Stimulated activated CD4-positive, alpha-beta T cell treated with anti-CD3 and anti-CD28 coated beads, Interleukin-1b, Interleukin-23, amount 100 ng/mL, for 24 hours (primary cell): ENCODE measurements at places on chromosomes 4 and X.

GRCh38 chr4:5355846-5356245 is 304.6 kb downstream of the STK32B start:
- DNase-seq = no peak

DNA sequence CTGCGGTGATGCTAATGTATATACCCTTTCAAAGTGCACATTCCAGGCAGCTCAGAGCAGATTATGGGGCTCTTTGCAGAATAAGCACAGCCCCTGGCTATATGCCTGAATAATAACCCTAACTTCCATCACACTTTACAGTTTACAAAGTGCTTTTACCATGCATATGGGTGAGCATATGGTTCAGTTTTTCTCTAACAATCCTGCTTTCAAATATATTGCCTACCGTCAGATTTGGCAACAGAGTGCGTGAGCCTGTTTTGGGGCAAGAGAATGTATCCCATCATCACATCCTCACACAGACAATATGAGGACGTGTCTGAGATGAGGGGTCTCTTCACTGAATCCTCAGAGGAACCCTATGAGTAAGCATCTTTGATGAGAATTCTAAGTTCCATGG is 162.8 kb upstream of the VCX start:
- no peak for DNase-seq

DNA sequence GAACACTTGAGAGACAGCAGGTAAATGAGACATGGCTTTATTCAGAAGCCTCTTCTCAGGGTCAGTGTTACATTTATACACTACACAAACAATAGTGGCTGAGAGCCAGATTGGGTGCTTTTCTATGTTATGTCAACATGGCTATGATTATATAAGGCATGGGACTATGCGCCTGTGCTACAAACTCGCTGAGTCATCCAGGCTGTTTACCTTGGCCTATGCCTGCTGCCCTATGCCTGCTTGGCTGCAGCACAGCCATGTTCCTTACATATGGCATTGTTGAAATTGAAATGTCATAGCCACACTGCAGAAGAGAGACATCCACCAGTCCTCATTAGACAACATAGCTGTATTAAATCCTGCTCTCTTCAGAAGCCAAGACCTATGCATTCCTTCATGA is 236.3 kb upstream of the NWD2 start:
- no peak for DNase-seq

DNA sequence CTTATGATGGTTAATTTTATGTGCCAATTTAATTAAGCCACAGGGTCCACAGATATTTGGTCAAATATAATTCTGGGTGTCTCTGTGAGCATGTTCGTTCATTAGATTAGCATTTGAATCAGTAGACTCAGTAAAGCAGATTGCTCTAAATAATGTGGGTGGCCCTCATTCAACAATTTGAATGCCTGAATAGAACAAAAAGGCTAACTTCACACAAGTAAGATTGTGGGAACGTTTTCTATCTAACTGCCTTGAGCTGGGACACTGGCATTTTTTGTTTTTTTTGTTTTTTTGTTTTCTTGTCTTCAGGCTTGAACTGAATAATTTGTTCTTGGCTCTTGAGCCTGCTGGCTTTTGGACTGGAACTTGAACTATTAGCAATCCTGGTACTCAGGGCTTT is 292.4 kb upstream of the SPANXN4 start:
- no peak for DNase-seq

DNA sequence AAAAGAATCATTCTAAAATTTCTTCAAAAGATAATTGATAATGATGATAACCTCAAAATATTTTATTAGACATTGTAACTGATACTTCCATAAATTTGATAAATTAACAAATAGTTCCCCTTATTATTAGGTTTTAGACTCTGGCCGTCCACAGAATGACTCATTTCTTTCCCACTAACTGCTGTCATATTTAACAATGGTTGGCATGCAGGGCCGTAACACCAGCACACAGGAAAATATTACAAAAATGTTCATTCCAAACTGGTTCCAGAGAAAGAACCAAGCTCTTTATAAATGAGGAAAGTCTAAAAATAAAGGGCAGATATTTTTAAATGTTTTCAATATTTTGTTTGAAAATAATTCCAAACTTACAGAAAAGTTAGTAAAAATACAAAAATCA is 28.2 kb downstream of the WDFY3 start:
- DNase-seq = no peak

DNA sequence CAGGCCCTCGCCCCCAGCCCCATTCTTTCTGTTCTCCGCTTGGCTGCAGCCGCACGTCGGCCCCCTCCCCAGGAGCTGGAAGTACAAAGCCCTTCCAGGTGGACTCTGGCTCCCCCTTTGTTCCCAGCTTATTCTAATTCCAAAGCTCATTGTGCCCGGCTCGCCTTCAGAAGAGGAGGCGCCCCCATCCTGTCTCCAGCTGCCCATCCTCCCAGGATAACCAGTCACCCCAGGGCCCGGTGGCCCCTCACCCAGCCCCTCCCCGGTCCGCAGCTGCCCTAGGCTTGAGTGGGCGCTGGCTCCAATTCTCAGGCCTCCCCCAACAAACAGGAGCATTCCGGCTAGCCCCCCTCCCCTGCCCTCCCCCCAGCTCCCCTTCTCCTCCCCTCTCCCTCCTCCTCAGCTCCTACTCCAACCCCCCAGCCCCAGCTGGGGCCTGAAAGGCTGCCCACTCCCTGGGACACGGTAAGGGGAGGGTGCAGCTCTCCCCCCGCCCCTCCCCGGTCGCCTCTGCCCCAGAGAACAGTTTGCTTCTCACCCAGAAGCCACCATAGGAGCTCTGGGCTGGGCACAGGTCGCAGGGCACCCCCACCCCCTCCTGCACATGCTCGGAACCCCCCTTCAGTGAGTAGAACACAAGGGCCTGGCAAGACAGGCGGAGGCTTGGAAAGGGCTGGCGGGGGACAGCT is 3.1 kb upstream of the SLC6A8 start:
- DNase-seq = no peak

- no peak for DNase-seq
These were observed 123.7 kb downstream of the BTC start for GRCh38 chr4:74670583-74670982.

GRCh38 chr4:127959794-127960193 is 5.2 kb downstream of the MFSD8 start:
- no peak for DNase-seq

DNA sequence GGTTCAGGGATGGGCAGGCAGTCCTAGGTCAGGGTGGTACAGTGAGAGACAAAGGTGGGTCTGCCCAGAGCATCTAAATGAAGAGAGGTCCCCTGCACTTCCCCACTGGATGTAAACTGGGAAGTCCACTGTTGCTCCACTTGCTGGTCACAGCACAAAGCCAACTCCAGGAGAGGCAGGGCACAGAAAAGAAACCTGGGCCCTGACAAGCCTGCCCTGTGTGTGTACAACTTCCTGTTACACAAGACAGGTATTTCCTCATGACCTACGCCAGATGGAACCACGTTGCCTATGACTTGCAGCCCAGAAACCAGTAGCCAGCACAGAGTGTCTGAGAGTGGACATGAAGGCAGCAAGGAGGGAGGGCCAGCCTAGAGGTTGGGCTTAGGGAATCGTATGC is 161.8 kb downstream of the SH3KBP1 start:
- no peak for DNase-seq

- no peak for DNase-seq
These were observed 544.5 kb downstream of the PPP4R3C start for GRCh38 chrX:26918631-26919030.

DNA sequence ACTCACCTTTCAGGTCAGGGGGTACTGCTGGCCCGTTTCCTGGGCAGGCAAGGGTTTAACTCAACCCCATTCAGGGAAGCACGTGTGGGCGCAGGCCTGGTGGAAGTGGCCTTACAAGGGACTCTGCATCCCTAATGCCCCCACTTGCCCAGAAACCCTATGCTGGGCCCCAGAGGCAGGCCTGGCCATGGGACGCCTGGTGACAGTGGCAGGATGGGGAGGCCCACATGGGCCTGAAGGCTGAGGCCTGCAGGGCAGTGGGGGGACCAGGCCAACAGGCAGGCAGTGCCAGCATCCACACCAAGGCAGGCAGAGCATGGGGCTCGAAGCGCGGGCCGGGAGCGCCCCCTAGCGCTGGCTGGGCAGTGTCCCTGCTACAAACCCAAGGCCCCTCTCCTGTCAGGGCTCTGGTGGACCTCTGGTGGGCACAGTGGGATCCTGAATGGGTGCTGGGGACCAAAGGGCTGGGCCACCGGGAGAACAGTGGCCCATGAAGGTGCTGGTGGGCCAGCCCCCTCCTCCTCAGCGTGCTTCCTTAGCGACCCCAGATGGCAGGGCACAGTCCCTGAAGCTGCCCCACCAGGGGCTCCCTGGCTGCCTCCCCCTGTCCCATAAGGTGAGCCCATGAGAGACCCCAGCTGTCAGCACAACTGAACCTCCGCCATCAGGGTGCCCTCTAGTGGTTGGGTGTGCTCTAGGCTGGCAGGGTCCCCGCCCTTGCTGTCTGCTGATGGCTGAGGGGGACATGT is 16.8 kb downstream of the FGFR3 start:
- DNase-seq = peak; percentile 44

- no peak for DNase-seq
These were observed 96.8 kb downstream of the PDLIM5 start for GRCh38 chr4:94548571-94548970.

DNA sequence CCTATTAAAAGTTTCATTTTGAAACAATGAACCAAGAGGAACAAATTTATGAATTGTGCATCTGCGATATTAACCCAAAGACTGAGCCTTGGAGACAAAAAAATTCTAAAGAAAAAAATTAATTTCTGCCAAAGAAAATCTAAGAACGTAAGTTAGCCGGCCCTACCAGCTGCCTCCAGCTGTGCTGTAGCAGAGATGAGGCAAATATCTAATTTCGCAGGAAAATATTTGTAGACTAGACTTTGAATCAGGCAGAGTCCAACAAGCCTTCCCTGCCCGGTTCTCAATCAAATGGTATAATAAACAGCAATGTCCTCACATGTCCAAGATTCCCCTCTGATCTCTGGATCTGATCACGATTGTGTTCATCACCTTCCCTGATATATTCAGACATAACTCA is 21.2 kb upstream of the SMIM20 start:
- DNase-seq = no peak

GRCh38 chr4:133720001-133720400 is 481.6 kb downstream of the PABPC4L start:
- no peak for DNase-seq

- no peak for DNase-seq
These were observed 127.4 kb downstream of the RBM47 start for GRCh38 chr4:40502220-40502619.

- no peak for DNase-seq
These were observed at the start of gene GYG2 for GRCh38 chrX:2828344-2828958. GYG2 (plus strand) TSS chrX:2828930; CDS start chrX:2830189, 1,259 bp downstream.

DNA sequence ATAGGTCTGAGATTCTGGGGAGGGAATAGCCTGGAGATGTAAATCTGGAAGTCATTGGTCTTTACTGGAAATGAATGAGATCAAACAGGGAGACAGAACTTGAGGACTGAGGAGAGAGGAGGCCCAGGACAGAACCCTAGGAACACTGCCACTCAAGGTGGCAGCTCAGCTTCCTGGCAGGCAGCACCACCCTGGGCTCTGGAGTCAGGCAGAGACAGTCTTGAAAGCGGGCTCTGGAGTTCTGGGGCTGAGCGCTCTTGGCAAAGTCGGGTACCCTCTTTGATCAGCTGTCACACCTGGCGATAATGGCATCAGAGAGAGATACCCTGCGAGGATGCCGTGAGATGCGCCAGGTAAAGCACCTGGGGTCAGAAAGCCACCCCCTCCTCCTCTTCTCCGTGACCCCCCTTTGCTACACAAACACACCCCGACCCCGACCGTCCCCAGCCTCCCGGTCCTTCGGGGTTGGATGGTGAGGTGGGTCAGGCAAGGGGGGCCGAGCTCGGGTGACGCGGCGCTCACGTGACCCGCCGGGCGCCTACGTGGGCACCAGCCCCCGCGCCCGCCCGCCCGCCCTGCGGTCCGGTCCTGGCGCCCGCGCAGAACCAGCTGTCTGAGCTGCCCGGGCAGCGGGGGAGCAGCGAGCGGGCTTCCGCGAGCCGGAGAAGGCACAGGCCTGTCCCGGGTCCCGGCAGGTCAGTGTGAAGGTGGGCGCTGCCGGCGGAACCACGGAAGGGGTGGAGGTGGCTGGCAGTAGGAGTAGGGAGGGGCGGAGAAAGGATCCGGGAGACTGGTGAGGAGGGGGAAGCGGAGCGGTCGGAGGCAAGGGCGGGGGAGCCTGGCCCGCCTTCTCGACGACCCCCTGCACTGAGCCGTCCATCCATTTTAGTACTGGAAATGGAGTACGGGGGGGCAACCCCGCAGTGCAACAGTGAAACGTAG is at the start of gene TCEAL3:
Gene TCEAL3 (plus strand): TSS at position 600 of the 942 bp plus-strand sequence. CDS start 1,102 bp downstream, outside the sequence.
- no peak for DNase-seq

DNA sequence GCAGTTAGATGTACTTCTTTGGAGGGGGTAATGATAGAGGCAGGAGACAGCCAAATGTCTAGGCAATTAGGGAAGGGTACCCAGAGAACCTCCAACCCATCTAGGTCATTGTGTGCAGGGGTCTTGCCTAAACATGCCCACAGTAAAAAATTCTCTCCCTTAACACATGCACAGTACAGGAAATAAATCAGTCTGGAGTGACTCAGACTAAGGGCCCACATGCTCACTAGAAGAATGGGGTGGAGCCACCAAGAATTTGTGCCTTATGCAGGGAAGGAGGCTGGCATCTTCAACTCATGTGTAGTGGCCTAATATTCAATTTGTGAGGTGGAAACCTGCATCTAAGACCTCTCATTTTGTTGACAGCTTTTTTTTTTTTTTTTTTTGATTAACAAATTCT is 945.3 kb upstream of the GRIA3 start:
- DNase-seq = no peak

DNA sequence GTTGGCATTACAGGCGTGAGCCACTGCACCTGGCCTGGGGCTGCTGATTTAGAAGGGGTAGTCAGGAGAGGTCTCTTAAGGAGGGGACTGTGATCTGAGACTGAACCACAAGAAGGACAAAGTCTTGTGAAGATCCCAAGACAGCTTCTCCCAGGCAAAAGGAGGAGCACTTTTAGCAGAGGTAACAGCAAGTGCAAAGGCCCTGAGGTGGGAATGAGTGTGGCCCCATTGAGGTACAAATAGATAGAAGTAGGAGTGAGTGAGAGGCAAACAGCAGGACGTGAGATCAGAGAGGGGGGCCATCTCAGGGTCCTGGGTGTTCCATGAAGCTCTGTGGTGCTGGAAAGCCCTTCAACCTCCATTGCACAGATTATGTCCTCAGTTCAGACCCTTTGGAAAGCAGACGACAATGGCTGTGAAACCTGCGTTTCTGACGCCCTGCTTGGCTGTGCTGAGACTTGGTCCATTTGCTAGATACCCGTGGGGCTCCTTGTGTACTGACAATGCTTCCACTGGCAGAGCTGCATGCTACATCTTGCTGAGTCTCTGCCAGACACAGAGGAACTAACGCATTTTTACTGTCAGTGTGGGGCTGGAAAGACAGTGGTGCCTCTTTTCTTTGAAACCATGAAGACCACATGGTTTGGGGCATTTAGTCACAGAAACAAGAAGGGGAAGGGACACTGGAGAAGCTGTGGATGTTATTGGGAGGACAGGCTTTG is 1.3 kb upstream of the CCKAR start:
- DNase-seq = no peak

GRCh38 chr4:31408121-31408520 is 688.0 kb downstream of the PCDH7 start:
- DNase-seq = no peak

DNA sequence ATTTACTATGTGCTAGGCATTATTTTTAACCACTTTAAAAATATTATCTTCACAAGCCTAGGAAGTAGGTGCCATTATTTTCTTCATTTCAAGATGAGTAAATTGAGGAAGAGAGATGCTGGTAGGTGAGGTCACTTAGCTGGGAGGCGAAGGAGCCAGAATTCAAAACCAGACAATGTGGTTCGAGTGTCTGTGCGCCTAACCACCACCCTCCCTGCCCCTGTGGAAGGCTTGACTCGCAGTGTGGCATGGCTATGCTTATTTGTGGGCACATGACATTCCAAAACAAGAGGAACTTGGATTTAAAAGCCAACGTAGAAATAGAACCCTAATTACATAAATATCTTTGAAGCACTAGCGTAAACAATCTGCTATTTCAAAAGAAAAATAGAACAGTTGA is 226.6 kb upstream of the PITX2 start:
- DNase-seq = no peak
